CD4-positive, alpha-beta memory T cell (primary cell): ENCODE measurements at places on chromosomes 6 and 20. TPM values are rescaled to one million over a fixed set of nuclear protein-coding genes. Genes with fewer than 3 reads are reported as not detected.

GRCh38 chr20:38889050-38889449, 37.2 kb upstream of the FAM83D start:
- no peak for DNase-seq

SMOC2 gene
- total RNA-seq: not detected

IMPG1 gene
- not detected for total RNA-seq

TRIM40 gene
- not detected for total RNA-seq

SPO11 gene
- not detected for total RNA-seq

- DNase-seq: no peak
Measured at GRCh38 chr6:76057469-76057868, 15.0 kb downstream of the IMPG1 start.

DNA sequence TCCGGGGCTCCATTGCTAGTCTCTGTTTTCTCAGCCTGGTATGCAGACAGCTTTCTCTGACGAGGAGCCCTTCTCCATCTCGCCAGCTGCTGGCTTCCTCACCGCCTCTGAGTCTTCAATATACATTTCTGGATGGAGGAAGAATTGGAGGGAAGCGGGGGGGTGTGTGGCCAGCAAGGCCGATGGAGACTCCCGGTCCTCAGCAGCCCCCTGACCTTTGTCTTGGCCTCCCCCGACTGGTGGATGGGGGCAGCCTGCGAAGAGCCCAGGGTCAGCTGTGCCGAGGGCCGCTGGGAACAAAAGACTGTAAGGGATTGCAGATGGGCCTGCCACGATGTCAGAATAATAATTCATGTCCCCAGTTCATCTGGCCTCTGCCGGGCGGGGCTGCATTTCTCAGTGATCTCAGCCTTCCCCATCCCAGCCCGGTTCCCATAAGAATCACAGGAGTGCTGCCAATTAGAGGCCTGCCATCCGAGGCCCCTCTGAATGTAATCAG, 54.3 kb upstream of the STX16 start:
- DNase-seq: no peak

DNA sequence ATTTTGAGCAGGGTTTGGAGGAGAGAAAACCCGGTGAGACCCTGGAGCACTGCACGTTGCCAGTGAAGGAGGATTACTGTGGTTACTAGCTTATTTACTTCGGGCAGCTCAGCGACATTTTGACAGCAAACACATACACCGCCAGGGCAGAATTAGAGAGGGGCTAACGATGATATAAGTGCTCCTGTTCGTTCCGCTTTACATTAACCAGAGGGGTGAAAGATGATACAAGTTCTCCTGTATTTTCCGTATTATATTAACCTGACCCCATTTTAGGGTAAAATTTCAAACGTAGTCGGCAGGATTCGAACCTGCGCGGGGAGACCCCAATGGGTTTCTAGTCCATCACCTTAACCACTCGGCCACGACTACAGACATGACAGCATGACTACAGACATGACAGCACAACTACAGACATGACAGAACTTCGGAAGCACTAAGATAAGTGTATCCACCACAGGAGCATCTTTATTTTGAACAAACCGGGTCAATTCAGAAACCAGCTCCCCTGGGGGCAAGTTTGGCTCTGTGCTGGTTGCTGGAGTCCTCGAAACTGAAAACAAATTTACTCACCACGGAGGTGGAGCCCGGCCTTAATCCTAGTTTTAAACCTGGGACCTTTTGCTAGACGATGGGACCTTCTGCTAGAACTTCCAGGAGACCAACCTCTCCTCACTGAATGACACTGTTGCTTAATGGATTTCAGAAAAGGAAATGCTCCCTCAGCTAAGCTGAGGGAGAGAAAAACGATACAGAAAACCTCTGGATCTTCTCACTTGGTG, 80.4 kb upstream of the ZNF184 start:
- no peak for DNase-seq

SOBP gene
- not detected for total RNA-seq

DNA sequence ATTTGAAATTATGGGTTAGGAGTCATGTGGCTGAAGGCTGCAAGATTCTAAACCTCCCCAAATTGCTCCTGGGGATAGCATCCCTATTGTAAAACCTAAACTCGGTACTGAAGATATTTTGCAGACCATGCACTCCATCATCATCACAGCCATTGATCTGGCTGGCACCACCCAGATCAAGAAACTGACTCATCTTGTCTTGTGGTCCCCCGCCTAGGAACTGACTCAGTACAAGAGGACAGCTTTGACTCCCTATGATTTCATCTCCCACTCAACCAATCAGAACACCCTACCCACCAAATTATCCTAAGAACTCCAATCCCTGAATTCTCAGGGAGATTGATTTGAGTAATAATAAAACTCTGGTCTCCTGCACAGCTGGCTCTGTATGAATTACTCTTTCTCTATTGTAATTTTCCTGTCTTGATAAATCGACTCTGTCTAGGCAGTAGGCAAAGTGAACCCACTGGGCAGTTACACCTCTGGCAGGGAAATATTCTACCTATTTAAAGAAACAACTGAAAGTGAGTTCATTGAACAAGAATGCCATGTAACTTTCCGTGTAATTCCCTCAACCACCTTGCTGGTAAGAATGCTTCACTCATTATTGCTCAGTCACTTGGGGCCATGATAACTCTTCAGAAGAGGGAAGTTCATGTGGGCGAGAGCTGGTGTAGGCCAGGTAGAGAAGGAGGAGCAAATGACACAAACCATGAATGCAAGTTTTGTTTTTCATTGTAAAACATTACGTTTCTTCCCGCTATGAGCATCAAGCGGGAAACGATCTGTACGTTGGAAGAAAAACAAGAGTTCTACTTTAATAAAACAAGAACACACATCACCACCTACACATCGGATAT, 602.9 kb upstream of the ARID1B start:
- no peak for DNase-seq

DNA sequence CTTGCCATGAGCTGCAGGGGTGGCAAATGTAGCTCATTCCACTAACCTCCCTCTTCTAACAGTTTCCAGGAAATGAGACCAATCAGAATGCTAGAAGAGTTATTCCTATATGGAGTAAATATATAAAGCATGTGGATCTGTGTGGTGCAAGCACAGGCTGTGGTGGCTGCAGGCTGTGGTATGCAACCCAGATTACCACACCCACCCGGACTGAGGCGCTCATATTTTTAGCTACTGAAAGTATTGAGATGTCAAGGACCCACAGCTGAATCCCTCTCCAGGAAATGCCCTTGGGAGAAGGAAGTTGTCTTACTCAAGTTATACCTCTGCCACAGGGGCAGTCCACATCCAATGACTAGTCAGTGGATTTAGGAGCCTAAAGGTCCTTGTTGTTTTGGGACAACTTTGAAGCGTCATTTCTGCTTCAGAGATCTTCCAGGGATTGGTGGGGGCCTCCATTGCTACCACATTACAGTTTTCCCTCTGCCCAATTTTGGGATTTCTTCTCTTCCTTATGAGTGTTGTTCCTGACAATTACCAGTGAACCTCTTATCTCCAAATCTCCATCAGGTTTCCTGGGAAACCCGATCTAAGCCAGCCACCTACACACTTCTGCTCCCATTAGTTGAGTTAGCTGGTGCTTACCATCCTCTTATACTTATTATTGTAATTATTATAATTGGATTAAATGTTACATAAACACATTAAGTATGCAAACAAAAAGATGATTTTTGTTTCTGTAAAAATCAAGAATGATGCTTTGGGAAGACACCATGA, 12.1 kb upstream of the REPS1 start:
- DNase-seq: no peak

NR2E1 gene
- not detected for total RNA-seq

MDC1 gene
- total RNA-seq: 60.7 TPM

DNA sequence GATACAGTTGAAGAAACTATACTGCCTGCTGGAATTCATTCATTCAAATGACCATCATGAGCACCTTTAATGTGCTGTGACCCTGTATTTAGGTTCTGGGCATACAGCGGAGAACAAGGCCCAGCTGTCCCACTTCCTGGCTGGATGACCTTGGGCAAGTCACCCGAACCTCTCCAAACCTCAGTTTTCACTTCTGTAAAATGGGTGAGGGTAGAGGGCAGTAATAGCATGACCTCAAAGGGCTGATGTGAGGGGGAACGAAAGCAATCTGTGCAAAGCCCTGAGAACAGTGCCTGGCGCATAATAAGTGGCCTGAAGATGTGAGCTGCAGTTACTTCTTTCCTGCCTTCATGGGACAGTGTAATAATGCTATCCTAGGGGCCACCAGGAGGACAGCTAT, 20.5 kb upstream of the AAR2 start:
- DNase-seq: no peak

DNA sequence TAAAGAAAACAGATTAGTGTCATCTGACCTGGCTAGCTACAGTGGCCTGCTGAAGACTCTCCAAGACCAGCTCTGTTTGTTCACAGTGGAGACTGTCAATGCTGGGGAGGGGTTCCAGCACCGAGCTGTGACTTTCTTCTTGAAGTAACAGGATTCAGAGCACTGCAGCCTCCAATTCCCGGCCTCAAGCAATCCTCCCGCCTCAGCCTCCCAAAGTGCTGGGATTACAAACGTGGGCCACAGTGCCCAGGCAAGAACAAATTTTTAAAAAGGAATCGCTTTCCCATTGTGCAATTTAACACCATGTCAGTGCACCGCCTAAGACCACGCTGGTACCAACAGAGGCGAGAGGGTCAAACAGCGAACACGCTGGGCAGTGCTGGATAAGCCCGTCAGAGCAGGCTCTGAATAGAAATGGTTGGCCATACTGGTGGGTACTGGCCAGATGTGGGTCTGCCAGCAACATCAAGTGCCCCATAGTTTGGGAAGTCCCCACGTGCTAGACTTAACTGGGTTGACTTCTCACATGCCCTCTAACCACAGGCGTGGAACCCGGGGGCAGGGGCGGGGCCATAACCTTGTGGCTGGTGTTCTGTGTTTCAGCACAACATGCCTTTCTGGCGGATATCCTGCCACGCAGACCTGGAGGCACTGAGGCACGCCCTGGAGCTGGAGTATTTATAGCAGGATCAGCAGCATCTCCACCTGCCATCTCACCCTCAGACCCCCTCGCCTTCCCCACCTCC, 168.9 kb downstream of the ZMYND8 start:
- DNase-seq: peak; percentile 45

DLL1 gene
- 3.4 TPM for total RNA-seq

DNA sequence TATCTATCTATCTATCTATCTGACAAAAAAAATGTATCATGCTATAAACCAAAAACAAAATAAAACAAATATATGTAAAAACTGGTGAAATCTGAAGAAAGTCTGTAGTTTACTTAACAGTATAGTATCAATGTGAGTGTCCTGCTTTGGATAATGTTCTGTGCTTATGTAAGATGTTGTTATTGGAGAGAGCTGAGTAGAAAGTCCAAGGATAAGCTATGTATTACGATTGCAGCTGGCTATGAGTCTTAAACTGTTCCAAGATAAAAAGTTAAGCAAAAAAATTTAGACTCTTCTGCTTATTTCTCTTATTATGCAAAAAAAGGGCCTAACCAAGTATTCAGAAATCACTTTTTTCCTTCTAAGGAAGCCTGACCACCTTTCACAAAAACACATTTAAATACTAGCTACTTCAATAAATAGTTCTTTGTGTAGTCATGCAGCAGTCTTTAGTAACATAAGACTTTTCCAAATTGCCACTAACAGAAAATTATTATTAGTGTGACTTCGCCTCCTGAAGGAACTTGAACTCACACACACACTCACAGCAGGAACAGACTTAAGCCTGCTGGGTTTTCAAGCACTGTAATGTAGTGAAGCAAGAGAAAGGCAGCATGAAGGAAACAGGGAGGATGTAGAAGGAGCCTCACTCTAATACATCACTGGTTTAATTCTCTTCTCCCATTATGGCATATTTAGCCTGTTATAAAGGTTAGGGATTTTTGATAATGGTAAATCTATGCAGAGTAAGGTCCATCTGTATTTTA, 265.8 kb upstream of the GJE1 start:
- no peak for DNase-seq

MYLK4 gene
- total RNA-seq: 0.42 TPM

FNDC11 gene
- 0.38 TPM for total RNA-seq

DNA sequence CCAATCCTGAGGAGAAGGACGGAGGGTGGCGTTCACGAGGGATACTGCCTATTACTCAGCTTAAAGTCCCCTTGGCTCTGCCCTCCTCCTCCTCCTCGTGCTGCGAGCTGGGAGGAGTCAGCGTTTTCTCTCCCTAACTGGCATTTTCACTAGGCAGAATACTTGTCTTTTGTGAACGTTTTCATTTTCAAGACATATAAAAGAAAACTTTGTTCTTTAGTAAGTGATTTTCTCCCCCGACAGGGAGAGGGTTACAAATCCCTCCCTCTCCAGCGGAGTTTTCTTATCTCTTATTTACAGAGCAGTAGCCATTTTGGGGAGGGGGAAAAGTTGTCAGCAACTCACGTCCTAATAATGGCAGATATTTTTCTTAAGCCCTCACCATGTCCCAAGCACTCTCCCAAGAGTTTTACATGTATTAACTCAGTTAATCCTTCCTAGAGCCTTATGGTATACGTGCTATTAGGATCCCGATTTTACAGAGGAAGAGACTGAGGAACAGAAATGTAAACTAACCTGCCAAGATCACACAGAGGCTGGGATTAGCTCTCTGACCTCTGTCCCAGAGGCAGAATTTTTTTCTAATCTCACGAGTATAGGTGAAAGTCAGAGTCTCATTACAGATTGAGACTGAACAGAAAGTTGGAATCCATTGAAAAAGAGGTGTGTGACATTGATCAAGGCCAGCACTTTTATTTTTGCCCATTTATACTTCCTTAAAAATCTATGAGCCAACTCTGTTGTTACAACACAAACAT, 30.0 kb upstream of the ZNF217 start:
- peak; percentile 30 for DNase-seq

HEY2 gene
- total RNA-seq: not detected

GRCh38 chr6:108780784-108781183, 67.4 kb upstream of the ARMC2 start:
- DNase-seq: no peak

DNA sequence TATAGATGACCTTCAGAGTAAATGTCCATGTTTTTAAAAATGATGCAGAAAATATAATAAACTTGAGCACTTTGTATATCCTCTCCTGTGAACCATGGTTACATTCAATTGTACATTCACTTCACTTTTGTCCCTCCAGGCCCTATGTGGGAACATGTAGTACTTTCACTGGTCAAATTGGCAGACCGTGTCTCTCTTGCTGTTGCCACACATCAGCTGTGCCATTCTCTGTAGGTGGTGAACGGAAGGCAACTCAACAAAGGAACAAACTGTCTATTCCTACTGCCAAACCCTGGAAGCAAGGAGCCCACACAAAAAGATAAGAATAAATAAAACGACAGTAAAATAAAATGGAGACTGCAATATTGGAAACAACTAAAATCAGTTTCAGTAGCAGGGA, 2.0 kb downstream of the ROS1 start:
- DNase-seq: no peak

NUS1 gene
- total RNA-seq: 33.2 TPM

- no peak for DNase-seq
Measured at GRCh38 chr20:36929290-36929689, 22.2 kb downstream of the SAMHD1 start.

SEL1L2 gene
- total RNA-seq: not detected

- no peak for DNase-seq
Measured at GRCh38 chr6:7135755-7136154, 28.0 kb downstream of the RREB1 start.
